Hematopoietic multipotent progenitor cell treated with erythropoietin and hydrocortisone succinate and interleukin-3 and kit ligand, for 15 days (in vitro differentiated cells): ENCODE measurements at places on chromosomes 1 and 21.

GRCh38 chr1:54054438-54054749 lies 986 bp downstream of the TCEANC2 start:
- DNase-seq: peak; percentile 26

DNA sequence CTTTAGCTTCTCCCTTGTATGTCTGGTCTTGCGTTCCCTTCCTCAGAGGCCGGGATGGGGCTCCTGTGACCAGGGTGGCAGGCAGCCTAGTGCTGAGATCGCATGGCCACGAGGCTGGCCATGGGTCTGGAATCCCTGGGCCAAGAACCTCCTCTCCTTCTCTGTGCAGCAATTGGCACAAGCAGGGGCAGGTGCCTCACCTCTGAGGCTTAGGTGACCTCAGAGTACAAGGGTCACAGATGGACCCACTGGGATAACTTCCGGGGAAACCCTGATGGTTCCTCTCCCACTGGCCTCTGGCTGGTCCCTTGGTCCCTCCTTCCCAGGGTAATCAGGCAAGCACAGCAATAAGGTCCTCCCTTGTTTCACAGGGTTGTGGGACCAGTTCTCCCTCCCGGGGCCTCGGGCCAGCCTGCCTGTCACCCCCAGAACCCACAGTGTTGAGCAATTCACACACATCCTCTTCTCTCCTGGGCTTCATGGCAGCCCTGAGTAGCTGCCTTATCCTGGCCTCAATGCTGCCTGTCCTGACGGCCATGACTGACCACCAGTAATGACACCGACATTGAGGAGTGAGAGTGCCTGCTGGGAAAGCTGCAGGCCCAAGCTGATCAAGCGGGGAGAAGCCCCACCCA lies 38.6 kb downstream of the BMP8A start:
- no peak for DNase-seq

DNA sequence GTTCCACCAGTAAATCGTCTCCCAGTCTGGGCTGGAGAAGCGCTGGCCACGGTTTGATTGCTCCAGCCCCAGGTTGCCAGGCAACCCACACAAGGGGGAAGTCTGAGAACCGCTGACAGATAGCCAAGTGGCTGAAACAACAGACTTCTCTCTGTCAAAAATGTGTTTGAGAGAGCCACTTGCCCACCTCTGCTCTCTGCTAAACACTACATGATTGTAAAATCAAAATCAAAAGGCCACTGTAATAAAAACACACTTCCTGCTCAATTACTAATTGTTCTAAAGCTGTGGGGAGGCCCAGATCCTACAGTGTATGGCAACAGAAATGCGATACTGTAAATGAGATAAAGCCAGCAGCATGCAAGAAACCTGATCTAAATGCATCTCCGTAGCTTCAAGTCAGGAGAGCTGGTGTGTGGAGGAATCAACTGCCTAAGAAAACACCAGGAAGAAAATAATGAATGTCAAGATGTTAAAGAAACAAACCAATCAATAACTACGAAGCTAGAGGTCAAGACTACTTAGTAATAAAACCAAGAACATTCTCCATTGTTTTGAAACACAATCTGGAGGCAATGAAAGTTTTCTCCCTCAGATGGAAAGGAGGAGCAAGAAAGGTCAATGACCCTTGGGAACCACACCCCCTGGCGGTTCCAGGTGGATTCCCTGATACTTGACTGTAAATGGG lies 121.2 kb downstream of the SLC45A1 start:
- no peak for DNase-seq

DNA sequence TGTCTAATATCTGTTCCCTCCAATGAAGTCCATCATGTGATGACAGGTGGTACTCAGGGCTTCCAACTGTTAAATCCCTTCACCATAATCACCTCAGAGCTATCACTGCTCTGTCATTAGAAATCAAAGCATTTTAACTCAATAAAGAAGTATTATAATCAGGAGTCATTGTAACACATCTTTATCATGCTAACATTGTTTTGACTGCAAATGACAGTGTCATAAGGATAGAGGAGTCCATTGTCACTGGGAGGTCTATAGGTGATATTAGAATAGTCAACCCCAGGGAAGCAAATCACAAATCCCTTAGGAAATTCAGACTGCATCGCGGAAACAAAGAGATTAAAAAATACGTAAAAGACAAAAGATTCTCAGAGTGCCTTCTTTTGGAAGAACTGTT lies 30.8 kb downstream of the LRRC53 start:
- no peak for DNase-seq

DNA sequence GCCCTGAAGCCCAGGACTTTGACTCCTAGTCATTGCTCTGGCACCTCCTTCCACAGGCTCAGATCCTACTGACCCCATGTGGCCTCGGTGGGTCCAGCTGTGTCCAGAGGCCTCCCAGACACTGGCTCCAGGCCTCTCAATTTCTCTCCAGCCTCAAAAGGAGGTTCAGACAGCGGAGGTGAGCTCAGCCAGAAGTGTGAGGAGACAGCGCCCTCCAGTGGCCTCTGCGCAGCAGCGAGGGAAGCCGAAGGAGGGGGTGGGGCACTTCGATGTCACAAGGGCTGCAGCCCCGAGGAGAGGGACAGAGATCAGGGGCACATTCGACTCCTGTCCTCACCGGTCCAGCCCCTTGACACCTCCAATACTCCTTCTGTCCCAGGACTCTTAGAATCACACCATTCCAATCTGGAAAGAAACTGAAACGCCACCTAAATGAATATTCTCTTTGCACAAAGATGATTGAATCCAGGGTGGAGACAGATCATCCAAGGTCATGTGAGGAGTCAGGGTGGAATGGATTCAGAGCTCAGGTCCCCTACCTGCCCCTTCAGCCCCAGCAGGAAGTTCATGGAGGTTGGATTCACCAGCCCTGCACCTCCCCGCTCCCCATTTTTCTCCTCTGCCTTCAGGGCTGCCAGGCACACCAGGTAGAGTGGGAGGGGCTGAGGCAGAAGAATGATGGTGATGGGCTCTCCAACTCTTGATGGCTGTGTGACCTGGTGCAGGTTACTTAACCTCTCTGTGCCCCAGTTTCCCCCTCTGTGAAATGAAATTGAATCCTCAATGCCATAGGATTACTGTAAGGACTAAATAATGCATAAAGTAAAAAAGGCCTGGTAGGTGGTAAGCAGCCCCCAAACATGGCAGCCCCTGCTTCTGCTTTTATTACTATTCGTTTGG lies 34.8 kb upstream of the ZBTB40 start:
- DNase-seq: peak; percentile 47

DNA sequence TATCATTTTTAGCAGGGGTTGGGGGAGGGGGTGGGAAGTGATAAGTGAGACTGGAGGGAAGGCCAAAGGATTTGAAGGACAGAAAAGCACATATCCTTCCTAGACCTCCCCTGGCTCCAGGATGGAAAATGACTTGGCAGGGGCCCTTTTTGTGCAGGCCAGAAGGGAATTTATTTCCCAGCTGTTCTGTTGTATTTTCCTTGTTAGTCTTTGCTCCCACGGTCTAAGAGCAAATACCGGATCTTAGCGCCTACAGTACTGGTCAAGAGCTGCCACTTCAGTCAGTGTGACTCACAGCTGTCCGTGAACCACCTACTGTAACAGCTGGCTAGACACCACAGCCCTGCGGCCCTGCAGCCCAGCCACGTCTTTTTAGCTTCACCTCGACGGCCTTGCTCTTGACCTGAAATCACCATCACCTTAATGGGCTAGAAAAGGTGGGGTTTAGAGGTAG lies 51.0 kb upstream of the ERRFI1 start:
- DNase-seq: no peak

- DNase-seq: no peak
These were observed 382 bp downstream of the TRMT1L start for GRCh38 chr1:185156288-185156853.

DNA sequence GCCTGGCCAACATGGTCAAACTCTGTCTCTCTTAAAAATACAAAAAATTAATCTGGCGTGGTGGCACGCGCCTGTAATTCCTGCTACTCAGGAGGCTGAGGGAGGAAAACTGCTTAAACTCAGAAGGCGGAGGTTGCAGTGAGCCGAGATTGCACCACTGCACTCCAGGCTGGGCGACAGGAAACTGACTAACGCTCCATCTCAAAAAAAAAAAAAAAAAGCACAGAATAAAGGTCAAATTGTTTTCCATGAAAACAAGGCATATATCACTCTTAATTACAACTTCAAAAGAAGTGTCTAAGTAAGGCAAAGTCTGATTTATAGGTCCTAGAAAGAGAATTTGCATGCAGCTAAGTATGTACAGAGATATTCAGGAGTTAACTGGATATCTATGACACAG lies 25.6 kb downstream of the EYA3 start:
- DNase-seq: no peak

GRCh38 chr1:42691157-42691498 lies 8.9 kb downstream of the YBX1 start:
- no peak for DNase-seq

DNA sequence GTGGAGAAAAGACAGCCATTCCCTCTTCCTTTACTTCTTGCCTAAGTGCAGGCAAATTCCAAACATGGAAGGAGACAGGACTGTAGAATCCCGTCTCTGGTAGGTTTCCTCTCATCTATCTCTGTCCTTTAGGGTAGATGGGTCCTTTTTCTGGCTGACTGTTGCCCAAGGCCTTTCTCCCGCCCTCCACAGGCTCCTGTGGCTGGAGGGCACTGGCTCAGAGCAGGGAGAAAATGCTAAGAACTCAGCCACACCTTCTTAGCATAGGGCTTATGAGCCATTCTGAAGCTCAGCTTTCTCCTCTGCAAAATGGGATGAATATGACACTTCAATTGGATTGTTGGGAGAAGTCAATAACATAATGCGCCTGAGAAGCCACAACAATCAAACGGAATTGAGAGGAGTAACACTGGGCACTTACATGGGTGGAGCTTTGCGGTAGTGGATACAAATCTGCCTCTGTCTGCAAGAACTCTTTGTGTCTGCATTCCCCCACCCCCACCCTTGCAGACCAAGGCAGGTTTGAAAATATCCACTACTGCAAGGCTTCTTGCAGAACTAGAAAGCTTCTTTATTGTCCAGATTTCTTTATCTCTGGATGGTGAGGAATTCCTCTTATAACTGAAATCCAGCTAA lies 94.7 kb downstream of the CSMD2 start:
- no peak for DNase-seq

- no peak for DNase-seq
These were observed 333.3 kb upstream of the ZRANB2 start for GRCh38 chr1:71414179-71414578.

DNA sequence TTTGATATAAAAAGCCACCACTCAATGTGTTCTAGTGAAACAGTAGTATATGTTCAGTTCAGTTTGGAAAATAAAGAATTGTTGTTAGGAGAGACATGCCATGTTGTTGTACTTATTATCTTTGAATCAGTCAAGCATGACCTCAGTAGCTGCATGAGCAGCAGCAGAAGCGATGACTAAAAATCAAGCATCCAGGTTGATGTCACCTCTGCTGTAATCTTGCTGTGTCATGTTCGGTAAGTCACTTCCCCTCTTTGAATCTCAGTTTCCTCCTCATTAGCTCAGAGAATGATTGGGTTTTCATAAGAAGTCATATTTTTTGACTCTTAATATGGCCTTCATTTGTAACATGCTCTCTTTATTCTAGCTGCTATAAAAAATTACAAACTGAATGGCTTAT lies 428.4 kb upstream of the B3GALT2 start:
- DNase-seq: no peak

- no peak for DNase-seq
These were observed 163.3 kb upstream of the FAM78B start for GRCh38 chr1:166330096-166330495.

GRCh38 chr1:39755965-39756659 lies 15.0 kb downstream of the OXCT2 start:
- DNase-seq: no peak

DNA sequence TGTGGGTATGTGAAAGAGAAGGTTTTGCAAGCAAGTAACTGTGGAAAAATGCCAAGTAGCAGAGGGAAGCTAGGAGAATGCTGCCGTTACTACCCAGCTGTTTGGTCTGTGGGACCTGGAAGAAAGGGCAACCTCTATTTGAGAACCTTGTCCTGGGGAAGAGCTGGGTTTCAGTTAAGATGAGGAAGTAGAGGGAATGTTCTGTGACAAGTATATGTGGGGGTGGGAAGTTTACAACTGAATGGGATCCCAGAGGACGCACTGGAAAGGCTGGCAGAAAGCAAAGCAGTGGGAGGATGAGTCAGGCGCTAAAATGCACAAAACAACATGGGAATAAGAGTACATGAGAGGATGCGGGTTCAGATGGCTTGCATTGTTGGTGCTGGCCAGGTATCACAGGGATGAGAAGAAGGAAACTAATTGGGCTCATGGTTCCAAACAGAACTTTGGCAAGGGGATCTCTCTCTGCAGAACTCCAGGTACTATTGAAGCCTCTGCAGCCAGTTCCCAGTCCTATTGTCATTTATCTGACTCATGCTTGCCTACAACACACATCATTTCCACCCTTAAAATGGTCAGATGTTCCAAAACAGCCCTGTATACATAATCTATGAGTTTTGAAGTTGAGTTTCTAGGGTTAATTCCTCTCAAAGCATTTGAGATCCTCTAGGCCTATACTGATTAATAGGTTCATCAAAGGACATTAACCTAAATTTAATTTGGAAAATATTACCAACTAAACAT lies 88.5 kb upstream of the VAV3 start:
- DNase-seq: no peak

DNA sequence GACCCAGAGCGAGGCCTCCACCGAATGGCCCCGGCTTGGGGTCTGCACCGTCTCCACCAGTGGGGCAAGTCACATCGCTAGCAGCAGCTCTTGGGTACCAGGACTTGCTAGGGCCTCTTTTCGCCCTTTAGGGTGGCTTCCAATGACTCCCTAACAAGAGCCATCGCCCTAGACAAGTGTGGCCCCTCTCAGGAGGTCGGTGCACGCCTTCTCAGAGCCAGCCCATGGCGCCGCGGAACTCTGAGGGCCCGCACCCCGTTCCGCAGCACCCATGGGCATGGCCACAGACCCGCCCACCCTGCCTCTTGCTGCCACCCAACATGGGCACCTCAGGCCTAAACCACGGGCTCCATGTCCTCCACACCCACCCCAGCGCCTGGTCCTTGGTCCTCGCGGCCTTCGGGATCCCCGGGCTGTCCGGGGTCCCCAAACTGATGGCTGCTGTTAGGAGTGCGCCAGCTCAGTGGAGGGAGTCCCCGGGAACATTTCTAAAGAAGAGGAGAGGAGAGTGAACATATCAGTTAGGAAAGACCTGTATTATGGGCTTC lies 3.2 kb upstream of the CACNA1S start:
- no peak for DNase-seq

- no peak for DNase-seq
These were observed 334 bp downstream of the CTH start for GRCh38 chr1:70411360-70411844.

GRCh38 chr1:201877877-201878401 lies 10.8 kb upstream of the SHISA4 start:
- peak; percentile 67 for DNase-seq

- no peak for DNase-seq
These were observed 19.4 kb downstream of the KNCN start for GRCh38 chr1:46532095-46532494.

- peak; percentile 7 for DNase-seq
These were observed 45.5 kb upstream of the ETS2 start for GRCh38 chr21:38760017-38760761.
